Right lung (tissue), 10 donors: ENCODE measurements at places on chromosomes 11 and 22. TPM values are rescaled to one million over a fixed set of nuclear protein-coding genes. Genes with fewer than 3 reads are reported as not detected.

Gene TALDO1
- 116 TPM for polyA plus RNA-seq

Gene VPS37C
- polyA plus RNA-seq = 19.7 TPM

Gene NAV2
- 21.0 TPM for polyA plus RNA-seq

Gene BDNF
- polyA plus RNA-seq = 0.52 TPM

Gene CD151
- polyA plus RNA-seq = 124 TPM

Gene OR52J3
- not detected for polyA plus RNA-seq

Gene CCS
- polyA plus RNA-seq = 82.2 TPM

Gene DMC1
- 3.6 TPM for polyA plus RNA-seq

Gene FOLH1
- polyA plus RNA-seq = 12.4 TPM

DNA sequence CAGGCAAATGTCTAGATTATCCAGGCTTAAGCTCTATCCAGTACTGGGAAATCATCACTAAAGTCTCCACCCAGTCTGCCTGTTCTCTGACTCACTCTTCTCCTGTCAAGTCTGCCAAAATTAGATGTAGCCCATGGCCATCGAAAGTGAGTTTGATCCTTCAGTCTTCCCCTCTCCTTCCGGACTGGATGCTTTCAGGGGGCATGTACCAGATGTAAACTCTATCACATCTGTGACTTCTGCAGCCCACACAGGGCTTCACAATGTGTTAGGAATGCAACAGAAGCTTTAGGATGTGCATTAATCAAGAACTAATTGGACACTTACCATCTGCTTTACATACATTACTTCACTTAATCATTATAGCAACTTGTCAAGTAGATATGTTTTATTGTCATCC lies 12.3 kb downstream of the ME3 start:
- DNase-seq = no peak

DNA sequence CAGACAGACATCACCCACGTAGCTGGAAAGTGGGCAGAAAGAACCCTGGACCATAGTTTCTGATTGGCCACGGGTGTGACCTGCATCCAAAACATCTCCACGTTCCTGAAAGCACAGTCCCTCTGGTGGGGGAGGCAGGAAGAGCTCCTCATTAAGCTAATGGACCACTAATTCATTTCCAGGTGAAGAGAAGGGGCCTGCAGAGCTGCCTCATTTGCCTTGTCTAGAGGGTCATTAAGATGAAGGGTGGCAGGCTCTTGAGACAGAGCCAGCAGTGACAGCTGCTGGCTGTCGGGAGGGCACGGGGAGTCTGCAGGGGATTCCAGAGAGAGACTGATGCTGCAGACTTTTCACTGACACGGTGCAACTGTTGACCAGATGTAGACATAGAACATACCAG lies 149.6 kb upstream of the OPCML start:
- DNase-seq = no peak

DNA sequence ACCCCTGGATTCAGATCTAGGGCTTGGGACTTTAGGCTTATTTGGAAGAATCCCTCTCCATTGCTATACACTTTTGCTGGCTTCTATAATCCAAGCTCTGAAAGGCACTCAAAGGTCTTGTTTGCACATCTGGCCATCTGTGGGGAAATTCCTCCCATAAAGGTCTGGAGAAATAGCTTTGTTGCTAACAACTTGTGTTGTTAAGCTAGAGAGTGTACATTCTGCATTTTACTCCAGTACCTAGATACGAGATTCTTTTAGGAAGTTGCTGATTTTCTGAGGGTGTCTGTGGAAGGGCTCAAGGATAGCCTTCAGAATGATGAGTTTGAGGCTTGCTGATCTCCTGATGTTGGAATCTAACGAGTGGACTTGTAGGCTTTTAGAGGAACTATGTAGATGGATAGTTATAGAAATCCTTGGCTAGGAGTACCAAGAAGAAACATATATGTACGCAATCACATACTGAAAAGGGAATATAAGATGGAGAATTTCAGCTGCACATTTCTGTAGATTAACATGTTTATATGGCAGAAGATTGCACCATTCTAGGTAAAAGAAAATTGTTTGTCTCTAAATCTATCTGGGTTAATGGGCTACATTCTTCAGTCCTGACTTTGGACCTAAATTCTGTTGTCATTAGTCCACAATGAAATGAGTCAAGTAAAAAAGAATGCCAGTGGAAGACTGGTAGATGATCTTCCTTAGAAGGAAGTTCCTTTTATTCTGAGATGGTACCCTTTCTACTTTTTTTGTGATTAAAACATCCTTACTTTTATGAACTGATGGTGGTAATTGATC lies 51.0 kb downstream of the UBASH3B start:
- DNase-seq = no peak

DNA sequence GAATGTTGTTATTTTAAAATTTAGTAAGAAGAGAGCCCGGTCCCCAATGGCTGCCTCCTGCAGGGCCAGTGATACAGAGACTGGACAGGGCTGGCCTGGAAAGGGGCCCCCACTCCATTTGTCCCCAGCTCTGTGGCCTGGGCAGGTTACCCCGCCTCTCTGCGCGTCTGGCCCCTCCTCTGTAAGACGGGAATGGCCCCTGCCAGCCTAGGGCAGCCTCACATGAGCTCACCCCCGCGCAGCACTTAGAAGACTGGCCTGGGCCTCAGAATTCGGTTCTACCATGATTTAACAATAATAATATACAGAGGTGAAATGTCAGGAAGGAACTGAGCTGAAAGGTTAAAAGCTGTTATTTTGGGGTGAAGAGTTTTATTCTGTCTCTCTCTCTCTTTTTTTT lies 1.3 kb downstream of the APOBEC3G start:
- DNase-seq = no peak

- DNase-seq = no peak
Observed at GRCh38 chr11:102577182-102577581, 46.6 kb upstream of the MMP7 start.

- DNase-seq = no peak
Observed at GRCh38 chr22:34687116-34687515, 378.8 kb upstream of the ISX start.

- no peak for DNase-seq
Observed at GRCh38 chr11:67195971-67196456, 70.3 kb upstream of the GRK2 start.

DNA sequence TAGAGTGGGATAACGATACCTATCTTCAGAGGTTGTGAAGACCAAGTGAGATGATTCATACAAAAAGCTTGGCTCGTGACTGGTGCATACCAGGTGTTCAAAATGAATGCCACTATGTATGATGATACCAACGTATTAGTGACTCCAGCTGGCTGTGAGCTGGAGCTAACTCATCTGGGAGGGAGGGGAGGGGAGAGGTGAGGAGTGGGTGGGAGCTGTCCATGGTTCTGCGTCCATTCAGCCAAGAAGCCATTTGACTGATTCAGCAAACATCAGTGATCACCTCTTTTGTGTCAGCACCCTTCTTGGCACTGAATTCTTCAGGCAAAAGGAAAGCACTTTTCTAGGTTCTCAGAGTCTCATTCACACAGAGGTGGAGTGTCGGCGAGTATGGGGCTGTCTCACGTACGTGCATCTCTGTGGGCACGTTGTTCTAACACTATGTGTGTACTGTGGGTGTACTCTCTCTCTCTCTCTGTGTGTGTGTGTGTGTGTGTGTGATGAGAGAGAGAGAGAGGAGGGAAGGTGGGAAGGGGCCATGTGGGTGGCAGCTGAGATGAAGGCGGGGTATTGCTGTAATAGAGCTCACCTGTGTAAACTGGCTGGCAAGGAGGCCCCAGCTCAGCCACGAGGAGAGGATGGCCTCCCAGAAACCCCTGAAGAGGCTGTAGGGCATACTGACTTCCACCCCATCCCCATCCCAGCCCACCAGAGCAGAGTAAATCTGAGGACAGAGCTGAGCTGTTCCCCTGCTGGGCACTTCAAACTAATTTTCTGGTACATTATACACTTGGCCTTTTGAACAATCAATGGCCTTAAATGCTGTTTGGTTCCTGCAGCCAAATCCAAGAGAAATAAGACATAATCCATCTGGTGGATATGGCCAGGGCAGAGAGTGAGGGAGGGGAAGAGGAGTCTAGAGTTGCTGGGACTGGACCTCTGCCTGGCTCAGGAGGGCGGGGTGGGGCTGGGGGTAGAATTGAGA lies 96.1 kb upstream of the THY1 start:
- DNase-seq = peak; percentile 36

- no peak for DNase-seq
Observed at GRCh38 chr11:128862406-128862805, 4.7 kb downstream of the KCNJ1 start.

DNA sequence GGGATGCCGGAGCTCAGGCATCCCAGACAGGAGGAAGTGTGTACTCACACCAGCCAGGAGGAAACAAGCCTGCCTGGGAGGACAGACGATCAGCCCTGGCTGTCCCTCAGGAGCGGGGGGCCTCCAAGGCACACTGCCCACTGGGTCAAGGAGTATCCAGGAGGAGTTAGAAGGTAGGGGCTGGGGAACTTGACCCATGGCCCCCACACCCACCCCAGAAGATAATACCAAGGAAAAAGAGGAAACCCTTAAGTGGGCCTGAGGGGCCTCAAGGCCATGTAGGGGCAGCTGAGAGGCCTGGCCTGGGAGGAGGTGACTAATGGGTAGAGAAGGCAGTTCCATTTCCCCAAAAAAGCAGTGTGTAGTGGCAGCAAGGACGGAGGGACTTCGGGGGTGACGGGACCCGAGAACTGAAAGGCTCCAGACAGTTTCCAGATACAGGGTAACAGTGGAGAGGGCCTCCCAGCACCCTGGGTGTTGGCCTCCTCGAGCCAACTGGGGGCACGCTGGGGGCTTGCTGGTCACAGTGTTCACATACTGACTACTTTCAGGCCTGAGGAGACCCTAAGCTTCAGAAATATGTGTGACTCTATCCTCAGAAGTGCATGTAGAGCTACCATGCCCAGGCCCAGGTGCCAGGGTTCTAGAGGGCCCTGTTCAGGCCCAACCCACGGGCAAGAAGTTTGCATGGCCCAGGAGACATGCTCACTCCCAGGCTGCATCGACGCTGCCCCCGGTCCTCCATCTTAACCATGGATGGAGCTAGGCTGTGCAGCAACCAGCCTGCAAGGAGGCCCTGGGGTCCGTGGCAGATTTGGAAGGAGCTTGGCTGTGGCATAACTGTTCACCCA lies 75.7 kb upstream of the PITPNB start:
- DNase-seq = no peak

DNA sequence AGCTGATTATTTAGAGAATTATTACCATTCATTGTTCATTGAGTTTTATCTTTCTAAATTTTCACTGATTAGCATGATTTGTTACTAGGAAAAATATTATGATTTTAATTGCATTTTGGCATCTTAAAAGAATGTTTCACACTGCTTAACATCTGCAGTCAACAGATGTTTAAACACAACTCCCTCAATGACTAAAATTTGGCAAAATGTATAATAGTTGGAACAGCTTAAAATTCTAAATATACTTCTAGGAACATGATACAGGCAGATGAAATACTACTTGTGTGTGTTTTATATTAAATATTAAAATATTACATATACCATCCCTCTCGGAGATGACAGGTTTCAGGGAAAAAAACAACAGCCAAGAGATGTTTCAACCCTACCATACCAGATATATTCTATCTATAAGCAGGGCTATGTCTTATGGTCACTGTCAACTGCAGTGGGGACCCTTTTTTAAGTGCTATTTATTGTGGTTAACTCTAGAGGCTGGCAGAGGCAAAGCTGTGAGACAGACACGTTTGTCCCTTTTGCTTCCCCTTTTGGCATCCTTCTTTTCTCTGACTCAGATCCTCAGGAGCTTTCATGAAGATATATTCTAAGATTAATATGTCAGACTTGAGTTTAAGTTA lies 81.9 kb downstream of the BDNF start:
- peak; percentile 1 for DNase-seq

DNA sequence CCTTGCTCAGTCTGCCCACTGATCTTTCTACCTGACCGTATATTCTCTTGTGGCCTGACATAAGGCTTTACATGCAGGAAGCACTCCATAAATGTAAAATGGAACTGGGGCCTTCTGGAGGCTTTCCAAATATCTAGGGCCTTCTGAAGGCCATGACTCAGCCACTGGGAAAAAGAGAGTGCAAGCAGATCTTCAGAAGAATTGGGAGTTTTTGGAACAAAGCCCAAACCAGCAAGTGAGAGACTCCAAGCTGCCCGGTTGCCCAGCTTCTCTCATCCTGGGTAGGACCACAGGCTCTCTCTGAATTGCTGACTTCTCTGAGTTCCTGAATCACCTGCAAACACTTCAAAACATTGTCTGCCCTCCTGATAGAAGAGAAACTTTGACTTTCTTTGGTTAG lies 107.9 kb upstream of the BMAL1 start:
- no peak for DNase-seq

DNA sequence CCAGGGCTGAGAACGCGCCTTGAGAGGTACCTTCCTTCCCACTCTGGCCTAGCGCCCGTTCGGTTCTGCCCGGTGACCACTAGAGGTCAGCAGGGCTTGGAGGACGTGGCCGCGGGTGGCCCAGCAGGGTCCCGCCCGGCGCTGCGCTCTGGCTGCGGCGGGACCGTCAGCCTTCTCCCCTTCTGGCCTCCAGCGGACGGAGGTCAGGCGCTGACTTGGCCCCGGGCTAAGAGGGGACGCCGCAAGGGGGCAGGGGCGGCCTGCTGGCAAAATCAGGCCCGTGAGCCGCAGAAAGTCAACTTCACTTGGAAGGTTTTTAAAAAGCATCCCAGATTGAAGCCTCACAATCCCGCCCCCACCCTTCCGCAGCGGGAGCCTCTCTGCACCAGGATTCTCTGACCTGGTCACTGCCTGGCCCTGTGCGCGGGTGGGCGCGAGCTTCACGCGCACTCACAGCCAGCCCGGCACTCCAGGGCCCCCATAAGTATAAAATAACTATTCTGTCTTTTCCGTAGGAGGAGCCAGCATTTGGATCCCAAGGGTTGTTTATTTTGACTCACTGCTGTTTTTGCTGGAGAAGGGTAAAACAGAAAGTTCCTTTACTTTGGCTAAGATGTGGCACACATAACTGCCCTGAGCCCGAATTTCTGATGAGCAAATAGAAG lies 23.2 kb upstream of the ZBTB16 start:
- peak; percentile 64 for DNase-seq

DNA sequence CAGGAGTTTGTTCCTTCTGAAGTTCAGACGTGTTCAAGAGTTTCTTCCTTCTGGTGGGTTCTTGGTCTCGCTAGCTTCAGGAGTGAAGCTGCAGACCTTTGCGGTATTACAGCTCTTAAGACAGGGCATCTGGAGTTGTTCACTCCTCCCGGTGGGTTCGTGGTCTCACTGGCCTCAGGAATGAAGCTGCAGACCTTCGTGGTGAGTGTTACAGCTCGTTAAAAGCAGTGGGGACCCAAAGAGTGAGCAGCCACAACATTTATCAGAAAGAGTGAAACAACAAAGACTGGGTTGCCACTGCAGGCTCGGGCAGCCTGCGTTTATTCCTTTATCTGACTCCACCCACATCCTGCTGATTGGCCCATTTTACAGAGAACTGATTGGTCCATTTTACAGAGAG lies 373.1 kb downstream of the ETS1 start:
- DNase-seq = no peak
